ENCODE measurements at places on chromosomes 4 and X. TPM values are rescaled to one million over a fixed set of nuclear protein-coding genes. Genes with fewer than 3 reads are reported as not detected.

PRRG3 gene
- total RNA-seq, result not detected

FBXW7 gene
- 84.1 TPM for total RNA-seq

GYG2 gene
- total RNA-seq, result 11.4 TPM

USP26 gene
- not detected for total RNA-seq

BMX gene
- total RNA-seq, result 0.14 TPM

TMEM31 gene
- 0.14 TPM for total RNA-seq

PTTG2 gene
- total RNA-seq, result not detected

WDR17 gene
- 1.6 TPM for total RNA-seq

MAGEB10 gene
- total RNA-seq, result not detected

COL4A5 gene
- total RNA-seq, result 102 TPM

POF1B gene
- total RNA-seq, result not detected

NXF2B gene
- total RNA-seq, result not detected

PCSK1N gene
- total RNA-seq, result 0.09 TPM

F8A2 gene
- total RNA-seq, result not detected

GABRQ gene
- total RNA-seq, result not detected

RTL3 gene
- total RNA-seq, result not detected

DMRTC1 gene
- not detected for total RNA-seq

NAA11 gene
- not detected for total RNA-seq

HTN1 gene
- not detected for total RNA-seq

SAGE1 gene
- total RNA-seq, result under 0.01 TPM

FGA gene
- not detected for total RNA-seq

FAM9C gene
- under 0.01 TPM for total RNA-seq
